Activated T-helper 2 cell treated with anti-CD3 and anti-CD28 coated beads, Interferon-gamma antibody, Interleukin-2, Interleukin-4, amounts not matched to agents 10 μg/mL and 5 μg/mL and 100 μg/mL, durations not matched to agents 14 hours and 24 hours and 36 hours (primary cell): ENCODE measurements at places on chromosomes 13 and 19.

DNA sequence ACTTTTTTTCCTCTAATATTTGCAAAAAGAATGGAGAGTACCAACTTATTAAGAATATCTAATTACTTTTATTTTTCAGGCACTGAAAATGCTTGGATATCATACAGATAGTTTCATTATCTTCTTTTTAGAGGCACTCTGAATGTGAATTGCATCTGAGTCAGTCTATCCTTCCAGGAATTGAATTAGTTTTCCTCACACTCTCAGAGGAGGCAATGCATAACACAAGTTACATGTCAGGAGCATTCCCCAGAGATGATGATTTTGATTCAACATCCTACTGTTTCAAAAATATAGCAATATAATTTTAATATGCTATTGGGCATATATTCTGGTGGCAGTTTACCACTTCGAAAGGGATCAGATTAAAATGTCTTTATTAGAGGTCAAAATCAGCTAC is 1315.4 kb downstream of the PCDH9 start:
- H3K4me1 ChIP-seq = no peaks in the 10 kb centered on the region
- DNase-seq = no peak
- no peaks in the 10 kb centered on the region for H3K27me3 ChIP-seq
- H3K27ac ChIP-seq = no peak overlapping the region
- H3K36me3 ChIP-seq = no peaks in the 10 kb centered on the region

GRCh38 chr19:41261474-41262190 is 2.5 kb upstream of the HNRNPUL1 start:
- H3K27ac ChIP-seq = peak overlapping the region; percentile 100
- no peak for DNase-seq
- H3K4me3 ChIP-seq = peak overlapping the region; percentile 99
- peaks cover 19% of the 10 kb centered on the region for H3K36me3 ChIP-seq
- H3K27me3 ChIP-seq = peaks cover 2% of the 10 kb centered on the region

DNA sequence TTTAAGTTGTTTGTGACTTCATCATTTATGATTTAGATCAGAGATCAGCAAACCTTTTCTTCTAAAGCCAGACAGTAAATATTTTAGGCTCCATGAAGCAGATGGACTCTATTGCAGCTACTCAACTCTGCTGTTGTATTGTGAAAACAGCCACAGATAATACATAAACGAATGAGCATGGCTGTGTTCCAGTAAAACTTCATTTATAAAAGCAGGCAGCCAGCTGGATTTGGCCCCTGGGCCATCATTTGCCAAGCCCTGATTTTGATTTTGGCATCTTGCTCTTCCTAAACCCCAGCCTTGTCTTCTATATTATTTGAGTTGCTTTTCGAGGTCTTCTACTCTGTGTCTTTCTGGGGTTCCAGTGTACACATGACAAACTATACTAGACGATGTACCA is 41.3 kb downstream of the RNASEH2B start:
- H3K36me3 ChIP-seq = peaks cover 66% of the 10 kb centered on the region
- no peak for DNase-seq
- H3K4me3 ChIP-seq = no peak overlapping the region
- H3K27me3 ChIP-seq = no peaks in the 10 kb centered on the region
- H3K4me1 ChIP-seq = peaks cover 2% of the 10 kb centered on the region

DNA sequence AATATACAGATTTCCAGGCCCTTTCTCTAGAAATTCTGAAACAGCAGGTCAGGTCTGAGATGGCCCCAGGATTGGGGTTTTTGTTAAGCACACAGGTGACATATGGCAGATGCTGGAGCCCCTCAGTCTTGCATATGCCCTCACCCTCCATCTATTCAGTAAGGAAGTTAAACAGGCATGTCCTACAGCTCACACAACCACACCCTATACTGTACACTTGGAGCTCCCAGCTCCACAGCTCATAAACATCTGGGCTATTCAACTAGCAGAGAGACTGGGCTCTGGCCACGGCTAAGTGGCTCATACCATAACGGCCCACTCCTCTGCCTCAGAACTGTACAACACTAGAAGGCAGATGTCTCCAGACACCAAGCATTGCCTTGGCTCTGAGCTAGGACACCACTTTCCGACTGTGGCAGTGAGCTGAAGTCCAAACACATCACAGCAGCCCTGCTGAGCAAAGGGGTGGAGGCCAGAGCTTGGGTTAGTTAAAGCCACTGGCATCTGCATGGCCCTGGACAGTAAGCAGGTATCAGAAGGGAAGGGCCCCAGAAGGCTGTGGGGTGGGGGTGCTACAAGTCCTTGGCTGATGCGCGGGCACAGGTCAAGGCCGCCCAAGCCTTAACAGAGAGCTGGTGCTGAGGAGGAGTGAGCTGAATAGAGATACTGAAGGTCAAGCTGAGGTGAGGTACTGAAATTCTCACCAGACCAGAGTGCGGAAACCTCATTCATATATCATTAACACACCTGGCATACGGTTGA is 79.1 kb downstream of the ABCC4 start:
- H3K4me1 ChIP-seq = peaks cover 7% of the 10 kb centered on the region
- no peak overlapping the region for H3K27ac ChIP-seq
- no peak for DNase-seq
- no peak overlapping the region for H3K4me3 ChIP-seq
- H3K27me3 ChIP-seq = no peaks in the 10 kb centered on the region

GRCh38 chr13:98221234-98221633 is 44.2 kb upstream of the RNF113B start:
- DNase-seq = no peak
- H3K4me1 ChIP-seq = no peaks in the 10 kb centered on the region
- no peaks in the 10 kb centered on the region for H3K36me3 ChIP-seq
- H3K27ac ChIP-seq = no peak overlapping the region

- H3K36me3 ChIP-seq = no peaks in the 10 kb centered on the region
- no peak for DNase-seq
- no peak overlapping the region for H3K4me3 ChIP-seq
- peaks cover 35% of the 10 kb centered on the region for H3K27me3 ChIP-seq
- H3K4me1 ChIP-seq = no peaks in the 10 kb centered on the region
Observed at GRCh38 chr13:77460195-77460594, 75.3 kb upstream of the SCEL start.

GRCh38 chr19:3774621-3775373 is 2.8 kb upstream of the RAX2 start:
- H3K4me3 ChIP-seq = no peak overlapping the region
- no peak overlapping the region for H3K27ac ChIP-seq
- no peaks in the 10 kb centered on the region for H3K36me3 ChIP-seq
- no peaks in the 10 kb centered on the region for H3K27me3 ChIP-seq
- no peak for DNase-seq

GRCh38 chr13:114296902-114297301 is 15.5 kb downstream of the UPF3A start:
- no peak for DNase-seq
- no peaks in the 10 kb centered on the region for H3K4me1 ChIP-seq
- H3K36me3 ChIP-seq = peaks cover 44% of the 10 kb centered on the region
- no peak overlapping the region for H3K27ac ChIP-seq
- H3K4me3 ChIP-seq = no peak overlapping the region

DNA sequence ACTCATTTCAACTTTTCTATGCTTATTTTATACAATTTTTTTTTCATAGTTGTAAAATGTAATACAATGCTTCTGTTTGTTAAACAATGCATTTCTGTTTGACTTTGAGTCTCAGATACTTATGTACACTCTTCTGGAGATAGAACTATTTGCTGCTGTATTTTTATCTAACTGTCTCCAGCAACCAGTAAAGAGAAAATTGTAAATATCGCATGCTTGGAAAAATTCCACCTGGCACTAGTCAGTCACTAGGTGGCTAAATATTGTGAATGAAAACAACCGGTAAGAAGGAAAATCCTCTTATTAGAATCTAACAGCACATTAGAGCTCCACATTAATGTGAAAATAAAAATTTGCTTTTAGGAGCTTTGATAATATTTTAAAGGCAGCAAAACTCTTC is 876.5 kb downstream of the PCDH9 start:
- no peak overlapping the region for H3K4me3 ChIP-seq
- no peaks in the 10 kb centered on the region for H3K4me1 ChIP-seq
- DNase-seq = no peak
- no peaks in the 10 kb centered on the region for H3K27me3 ChIP-seq
- H3K27ac ChIP-seq = no peak overlapping the region
- H3K36me3 ChIP-seq = no peaks in the 10 kb centered on the region

- no peak for DNase-seq
- H3K4me3 ChIP-seq = no peak overlapping the region
- H3K27me3 ChIP-seq = no peaks in the 10 kb centered on the region
- H3K4me1 ChIP-seq = no peaks in the 10 kb centered on the region
- no peaks in the 10 kb centered on the region for H3K36me3 ChIP-seq
Observed at GRCh38 chr13:104841110-104841509, 1694.4 kb downstream of the EFNB2 start.

GRCh38 chr13:32791545-32792172 is 205.4 kb downstream of the PDS5B start:
- no peak overlapping the region for H3K4me3 ChIP-seq
- H3K27ac ChIP-seq = peak overlapping the region; percentile 7
- H3K27me3 ChIP-seq = no peaks in the 10 kb centered on the region
- H3K4me1 ChIP-seq = peaks cover 32% of the 10 kb centered on the region

- no peak overlapping the region for H3K27ac ChIP-seq
- no peak for DNase-seq
- no peak overlapping the region for H3K4me3 ChIP-seq
- H3K36me3 ChIP-seq = no peaks in the 10 kb centered on the region
- no peaks in the 10 kb centered on the region for H3K4me1 ChIP-seq
Observed at GRCh38 chr13:84032116-84032515, 149.8 kb upstream of the SLITRK1 start.

DNA sequence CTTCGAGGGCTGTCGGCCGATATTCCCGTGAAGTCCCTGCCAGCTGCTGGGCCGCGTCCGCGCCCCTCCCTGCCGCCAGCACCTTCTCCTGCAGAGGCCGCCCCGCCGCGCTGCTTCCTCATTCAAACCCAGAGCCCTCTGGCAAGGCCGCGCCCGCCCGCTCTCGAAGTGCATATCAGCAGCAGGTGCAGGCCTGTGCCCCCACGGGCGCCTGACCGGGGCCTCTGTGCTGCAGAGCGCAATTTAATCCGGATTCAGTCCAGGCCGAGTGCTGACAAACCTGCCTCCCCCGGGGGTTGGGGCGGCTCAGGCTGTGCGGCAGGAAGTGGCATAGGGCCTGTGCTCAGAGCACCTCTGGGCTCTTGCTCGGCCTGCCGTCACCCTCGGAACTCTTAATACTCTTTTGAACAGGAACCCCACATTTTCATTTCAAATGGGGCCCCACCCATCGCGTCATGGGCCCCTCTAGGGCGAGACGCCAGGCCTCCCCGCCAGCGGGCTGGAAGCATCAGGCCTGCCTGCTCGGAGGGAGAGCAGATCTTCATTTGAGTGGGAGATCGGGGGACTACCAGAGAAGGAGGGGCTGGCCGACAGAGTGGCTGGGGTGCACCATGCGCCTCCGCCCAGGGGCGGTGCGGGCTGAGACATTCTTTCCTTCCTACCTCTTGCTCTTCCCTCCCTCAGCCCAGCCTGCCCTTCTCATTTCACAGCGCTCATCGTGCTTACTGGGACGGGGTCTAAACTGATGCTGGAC is 125.7 kb downstream of the TNFRSF19 start:
- H3K27ac ChIP-seq = peak overlapping the region; percentile 78
- DNase-seq = peak; percentile 49
- no peaks in the 10 kb centered on the region for H3K27me3 ChIP-seq

DNA sequence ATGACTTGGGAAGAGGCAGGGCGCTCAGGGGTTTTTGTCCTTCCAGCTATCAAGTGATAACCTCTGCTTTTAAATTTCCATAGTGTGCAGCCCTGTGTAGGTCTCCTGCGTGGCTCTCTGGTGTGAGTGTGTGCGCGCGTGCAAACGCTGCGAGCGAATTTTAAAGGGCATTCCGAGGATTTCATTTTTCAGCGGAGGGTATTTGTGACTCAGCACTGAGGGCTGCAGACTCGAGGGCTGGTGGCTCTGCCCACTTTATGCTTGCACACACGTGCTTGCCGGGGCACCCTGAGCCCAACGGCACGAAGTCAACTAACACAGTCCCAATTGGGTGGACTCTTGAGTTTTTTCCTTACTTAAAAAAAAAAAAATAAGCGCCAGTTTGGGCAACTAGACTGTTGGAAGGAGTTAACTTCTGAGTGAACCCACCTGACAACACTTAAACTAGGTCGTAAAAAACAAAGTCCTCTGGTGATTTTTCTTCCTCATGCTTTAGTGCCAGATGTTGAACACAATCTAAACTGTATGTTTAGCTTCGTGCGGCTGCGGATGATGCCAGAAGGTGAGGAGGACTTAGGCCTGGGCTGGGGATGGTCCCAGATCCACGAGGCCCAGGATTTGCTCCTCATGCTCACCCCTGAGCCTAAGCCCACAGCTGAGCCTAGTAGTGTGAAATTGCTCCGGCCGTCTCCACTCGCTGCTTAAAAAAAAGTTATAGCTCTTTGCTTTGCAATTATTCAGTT is 2.1 kb downstream of the FGF9 start:
- peaks cover 77% of the 10 kb centered on the region for H3K27me3 ChIP-seq
- H3K36me3 ChIP-seq = no peaks in the 10 kb centered on the region
- H3K27ac ChIP-seq = no peak overlapping the region
- DNase-seq = no peak
- H3K4me1 ChIP-seq = peaks cover 46% of the 10 kb centered on the region

DNA sequence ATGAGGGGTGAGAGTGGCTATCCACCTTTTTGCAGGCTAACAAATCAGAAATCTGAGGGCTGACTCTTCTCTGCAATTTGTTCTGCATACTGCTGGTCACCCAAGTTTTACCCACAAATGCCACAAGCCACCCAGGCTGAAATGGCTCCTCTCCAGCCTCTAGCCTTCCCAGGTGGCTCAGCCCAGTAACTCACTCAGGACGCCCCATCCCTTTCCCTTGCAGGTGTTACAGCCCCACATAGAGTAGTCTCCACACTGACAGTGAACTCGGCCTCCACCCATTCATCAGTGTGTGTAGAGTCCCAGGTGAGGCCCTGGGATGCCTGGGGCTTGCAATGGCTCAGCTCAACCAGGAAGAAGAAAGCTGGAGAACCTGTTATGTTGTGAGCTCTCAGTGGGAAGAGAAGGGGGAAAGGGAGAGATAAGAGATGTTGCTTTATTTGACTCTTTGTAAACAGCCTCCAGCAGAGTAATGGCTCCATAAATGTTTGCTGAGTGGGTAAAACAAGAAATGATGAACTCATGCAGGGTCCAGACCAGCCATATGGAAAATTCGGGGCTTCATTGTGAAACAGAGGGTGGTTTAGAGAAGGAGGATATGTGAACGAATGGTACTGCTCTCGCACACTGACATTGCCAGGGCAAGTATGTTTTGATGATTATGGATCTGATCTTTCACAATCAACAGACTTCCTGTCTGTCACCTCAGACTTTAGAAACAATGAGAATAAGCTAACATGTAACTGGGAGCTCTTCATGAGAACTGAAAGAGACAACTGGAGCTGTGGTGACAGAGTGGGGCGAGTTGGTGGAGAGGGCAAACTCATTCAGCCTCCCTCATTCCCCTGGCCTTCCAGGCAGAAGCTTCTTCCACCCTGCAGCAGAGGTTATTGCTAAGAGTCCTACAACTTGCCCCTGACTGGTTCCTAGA is 74.2 kb upstream of the RFC3 start:
- H3K4me1 ChIP-seq = peaks cover 26% of the 10 kb centered on the region
- H3K4me3 ChIP-seq = peak overlapping the region; percentile 48
- peak; percentile 13 for DNase-seq

- H3K36me3 ChIP-seq = peaks cover 67% of the 10 kb centered on the region
- no peak for DNase-seq
- H3K4me3 ChIP-seq = no peak overlapping the region
- no peaks in the 10 kb centered on the region for H3K27me3 ChIP-seq
- no peak overlapping the region for H3K27ac ChIP-seq
- H3K4me1 ChIP-seq = peaks cover 4% of the 10 kb centered on the region
Observed at GRCh38 chr13:30222254-30222653, 85.1 kb downstream of the KATNAL1 start.

GRCh38 chr13:23107665-23108064 is 73.1 kb upstream of the SGCG start:
- H3K36me3 ChIP-seq = no peaks in the 10 kb centered on the region
- no peaks in the 10 kb centered on the region for H3K4me1 ChIP-seq
- H3K27ac ChIP-seq = no peak overlapping the region
- H3K27me3 ChIP-seq = no peaks in the 10 kb centered on the region
